Mammary epithelial cell (primary cell): ENCODE measurements at places on chromosomes 3 and 15. TPM values are rescaled to one million over a fixed set of nuclear protein-coding genes. Genes with fewer than 3 reads are reported as not detected.

GRCh38 chr3:188812198-188812597 lies 359.6 kb upstream of the TPRG1 start:
- no peak for DNase-seq

GRCh38 chr3:101996832-101997231 lies 147.5 kb downstream of the NFKBIZ start:
- DNase-seq: no peak

DNA sequence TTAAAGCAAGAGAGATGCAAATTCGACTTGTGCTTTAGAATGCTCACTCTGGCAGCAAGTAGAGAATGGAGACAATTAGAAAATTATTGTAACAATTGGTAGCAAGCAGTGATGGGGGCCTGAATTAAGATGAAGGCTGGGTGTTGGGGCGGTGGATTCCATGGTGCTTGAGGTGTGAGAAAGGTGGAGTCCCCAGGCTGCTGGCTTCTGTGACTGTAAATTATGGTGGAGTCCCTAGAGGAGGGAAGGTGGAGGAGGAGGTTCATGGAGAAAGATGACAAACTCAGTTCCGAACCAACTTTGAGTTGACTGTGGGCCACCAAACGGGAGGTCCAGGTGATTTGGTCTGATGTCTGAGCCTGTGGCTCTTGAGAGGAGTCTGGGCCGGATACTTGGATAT lies 10.7 kb upstream of the SMAD3 start:
- DNase-seq: no peak

- peak; percentile 80 for DNase-seq
Observed at GRCh38 chr15:61796056-61796455, 264.2 kb downstream of the VPS13C start.

GRCh38 chr15:89177633-89178306 lies 43.6 kb downstream of the RLBP1 start:
- peak; percentile 52 for DNase-seq

GRCh38 chr3:4222574-4223175 lies 80.5 kb upstream of the SETMAR start:
- DNase-seq: no peak

- DNase-seq: no peak
Observed at GRCh38 chr15:90354986-90355385, 2.9 kb downstream of the ZNF774 start.

DNA sequence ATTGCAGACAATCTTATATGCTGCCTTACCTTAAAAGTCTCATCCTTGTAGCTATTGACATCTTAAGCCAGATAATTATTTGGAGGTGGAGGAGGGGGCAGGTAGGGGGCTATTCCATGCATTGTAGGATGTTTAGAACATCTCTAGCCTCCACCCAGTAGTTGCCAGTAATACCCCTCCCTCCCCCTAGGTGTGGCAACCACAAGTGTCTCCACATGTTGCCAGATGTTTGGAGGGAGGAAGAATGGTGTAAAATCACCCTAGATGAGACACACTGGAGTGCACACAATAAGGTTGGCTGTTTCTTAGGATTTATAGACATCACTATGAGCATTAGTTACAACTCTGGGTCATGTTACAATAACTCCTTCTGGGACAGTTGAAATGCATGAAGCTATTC lies 27.4 kb downstream of the GORASP1 start:
- no peak for DNase-seq

DNA sequence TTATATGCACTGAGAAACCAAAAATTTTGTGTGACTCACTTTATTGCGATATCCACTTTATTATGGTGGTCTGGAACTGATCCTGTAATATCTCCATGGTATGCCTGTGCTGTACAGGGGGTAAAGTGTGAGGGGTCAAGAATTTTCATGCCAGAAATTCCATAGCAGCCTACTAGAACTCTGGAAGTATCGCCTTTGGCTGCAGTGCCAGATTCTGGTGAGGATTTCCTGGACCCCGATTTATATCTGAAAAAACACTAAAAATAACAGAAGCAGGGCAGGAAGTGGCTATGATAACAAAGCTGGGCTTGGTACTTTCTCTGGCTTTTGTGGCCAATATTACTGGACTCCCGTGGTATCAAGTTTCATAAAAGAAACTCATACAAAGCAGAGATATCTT lies 36.4 kb downstream of the CCDC80 start:
- DNase-seq: no peak

DNA sequence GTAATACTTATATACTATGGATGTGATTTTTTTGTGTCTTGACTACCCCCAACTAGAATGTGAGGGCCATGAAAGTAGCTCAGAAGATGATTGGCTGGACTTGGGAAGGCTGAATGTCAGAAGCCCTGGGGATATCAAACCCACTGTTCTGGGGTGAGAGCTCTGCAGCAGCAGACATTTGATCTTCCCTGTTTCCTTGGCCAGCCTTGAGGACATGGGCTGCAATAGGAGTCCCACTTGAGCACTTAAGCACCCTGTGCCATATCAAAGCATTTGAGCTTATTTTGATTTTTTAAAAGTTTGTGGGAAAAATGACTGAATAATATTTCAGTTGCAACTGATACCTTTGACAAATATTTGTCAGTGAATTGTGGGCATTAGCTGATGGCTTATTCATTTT lies 21.7 kb downstream of the GTF2E1 start:
- DNase-seq: no peak

DNA sequence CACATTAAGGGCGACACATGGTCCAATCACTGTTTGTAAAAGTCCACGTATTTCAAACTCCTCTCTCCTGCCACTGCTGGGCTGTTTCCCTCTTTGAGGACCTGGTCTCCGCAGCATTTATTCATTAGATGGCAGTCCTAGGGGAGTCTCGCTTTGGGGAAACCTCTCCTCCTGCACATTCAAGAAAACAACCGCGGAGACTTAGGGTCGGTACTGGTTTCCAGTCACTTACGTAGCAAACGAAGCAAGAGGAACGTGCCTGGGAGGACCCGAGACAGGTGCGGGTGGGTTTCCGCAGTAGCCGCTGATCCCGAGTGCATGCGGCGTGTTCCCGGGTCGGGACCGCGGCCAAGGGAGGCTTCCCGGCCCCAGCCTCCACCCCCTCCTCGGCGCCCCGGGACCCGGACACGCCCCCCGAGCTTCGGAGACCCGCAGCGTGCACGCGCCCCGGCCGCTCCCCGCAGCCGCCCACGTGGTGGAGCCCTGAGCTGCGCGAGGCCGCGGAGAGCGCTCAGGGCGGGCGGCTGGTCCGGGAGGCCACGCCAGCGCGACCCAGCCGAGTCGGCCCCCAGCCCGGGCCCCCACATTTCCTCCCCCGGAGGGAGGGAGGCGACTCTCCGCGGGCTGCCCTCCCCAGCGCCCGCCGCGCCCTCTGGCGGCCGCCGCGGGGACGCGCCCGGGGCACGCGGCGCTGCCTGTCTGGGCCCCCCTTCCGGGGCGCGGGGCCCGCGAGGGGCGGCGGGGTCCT lies 1.1 kb upstream of the IGF1R start:
- peak; percentile 47 for DNase-seq

DNA sequence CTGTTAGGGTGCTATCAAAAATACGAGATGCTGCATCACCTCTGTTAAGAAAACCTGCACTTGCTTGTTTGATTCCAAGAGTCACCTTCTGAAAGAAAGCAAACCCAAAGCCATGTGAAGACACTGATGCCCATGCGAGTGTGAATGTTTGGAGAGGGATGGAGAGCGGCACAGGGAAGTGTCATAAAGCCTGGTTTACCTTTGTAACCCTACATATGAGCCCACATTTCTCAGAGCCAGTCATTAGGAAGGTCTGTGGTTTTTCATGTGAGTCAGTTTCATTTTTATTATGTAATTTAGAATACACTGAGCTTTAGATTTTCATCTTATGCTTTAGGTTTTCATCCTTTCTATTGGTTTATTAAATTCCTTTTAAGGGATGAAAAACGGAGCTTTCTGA lies 896.8 kb downstream of the ROBO1 start:
- peak; percentile 55 for DNase-seq

GRCh38 chr15:28078191-28078719 lies 20.9 kb downstream of the OCA2 start:
- no peak for DNase-seq

The NLGN1 gene
- polyA plus RNA-seq: not detected

DNA sequence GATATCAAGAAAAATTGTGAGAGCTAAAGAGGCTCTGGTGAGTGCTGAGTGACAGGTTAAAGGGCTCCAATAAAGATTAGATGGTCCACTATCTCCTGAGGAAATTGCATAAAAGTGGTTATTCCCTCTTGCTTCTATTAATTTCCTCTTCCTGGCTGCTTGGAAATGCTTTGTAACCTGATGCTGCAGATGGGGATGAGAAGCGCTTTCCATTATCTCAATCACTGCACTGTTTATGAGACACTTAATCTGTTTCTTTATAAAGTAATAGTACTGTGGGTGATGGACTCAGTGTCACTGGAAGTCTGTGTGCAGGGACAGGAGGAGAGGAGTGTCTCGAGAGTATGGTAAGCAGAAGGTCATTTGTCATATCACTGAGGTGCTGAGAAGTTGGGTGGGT lies 305.3 kb downstream of the EPHB1 start:
- DNase-seq: no peak

The RBPMS2 gene
- 0.03 TPM for polyA plus RNA-seq

- DNase-seq: no peak
Observed at GRCh38 chr3:51739110-51739509, 32.2 kb downstream of the GRM2 start.

DNA sequence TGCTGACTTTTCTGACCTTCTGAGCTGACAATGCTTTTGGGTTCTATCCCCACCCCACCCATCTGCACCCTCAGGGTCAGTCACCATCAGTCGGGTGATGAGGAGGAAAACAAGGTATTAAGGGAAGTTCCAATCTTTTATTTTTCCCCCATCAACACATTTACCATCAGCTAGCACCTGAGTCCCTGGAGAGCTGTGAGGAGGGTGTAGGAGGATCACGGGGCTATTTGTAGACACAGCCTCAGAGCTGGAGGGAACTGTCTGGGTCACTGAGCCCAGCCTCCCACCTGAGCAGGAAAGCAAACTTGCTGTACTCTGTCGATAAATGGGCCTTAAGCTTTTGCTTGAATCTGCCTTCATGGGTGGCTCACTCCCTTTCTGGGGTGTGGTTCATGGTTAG lies 24.8 kb upstream of the ZFAND6 start:
- DNase-seq: no peak

The PSMD2 gene
- polyA plus RNA-seq: 485 TPM

- DNase-seq: peak; percentile 87
Observed at GRCh38 chr3:171286580-171287249, 173.5 kb downstream of the TNIK start.

The SH2D7 gene
- not detected for polyA plus RNA-seq

- DNase-seq: no peak
Observed at GRCh38 chr3:128767094-128767750, 41.2 kb downstream of the RAB7A start.

DNA sequence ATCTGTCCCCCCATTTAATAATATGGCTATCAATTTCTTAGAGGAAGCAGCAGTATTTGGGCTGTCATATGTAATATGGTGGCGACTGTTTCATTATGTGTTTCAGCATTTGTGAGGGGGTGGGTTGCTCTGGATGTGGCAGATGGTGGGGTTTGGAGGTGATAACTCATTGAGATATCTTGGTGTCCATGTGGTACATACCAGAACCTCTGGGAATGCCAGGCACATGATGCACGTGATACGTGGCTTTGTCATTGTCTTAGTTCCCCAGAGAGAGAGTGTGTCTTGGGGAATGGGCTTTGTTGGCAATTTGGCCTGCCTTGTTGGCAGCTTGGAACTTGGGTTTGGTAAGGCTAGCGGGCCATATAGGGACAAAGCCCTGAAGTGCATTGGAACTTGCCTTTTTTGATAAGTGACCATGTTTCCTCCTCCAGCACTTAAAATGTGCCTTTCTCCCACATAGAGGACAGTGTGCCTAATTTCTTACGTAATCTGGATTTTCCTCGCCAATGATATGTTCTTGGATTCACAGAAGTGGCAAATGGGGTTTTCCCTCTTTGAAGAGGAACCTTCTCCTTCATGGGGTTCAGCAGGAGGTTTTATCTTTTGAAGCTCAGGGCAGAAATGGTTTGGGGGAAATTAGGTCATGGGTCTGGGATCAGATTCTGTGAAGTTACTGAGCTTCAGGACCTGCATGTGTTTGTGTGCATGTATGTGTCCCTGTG lies 79.5 kb downstream of the DNASE1L3 start:
- DNase-seq: no peak

DNA sequence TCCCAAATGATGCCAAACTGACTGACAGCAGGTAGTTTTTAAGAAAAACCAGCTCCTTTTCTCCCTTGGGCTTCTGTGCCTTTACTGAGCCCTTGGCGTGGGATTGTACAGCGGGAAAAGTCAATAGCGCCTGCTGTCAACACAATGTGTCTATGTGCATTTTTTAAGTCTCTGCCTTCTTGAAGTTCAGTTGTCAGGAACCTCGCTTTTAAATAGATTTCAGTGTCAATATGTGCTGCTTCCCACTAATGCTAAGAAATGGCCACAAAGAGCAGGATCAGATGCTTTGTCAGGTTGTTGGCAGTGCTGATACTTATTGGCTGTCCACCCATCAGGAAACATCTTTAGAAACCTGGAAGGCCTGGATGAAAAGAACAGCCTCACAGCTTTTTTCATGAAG lies 424.4 kb downstream of the C3orf38 start:
- no peak for DNase-seq

GRCh38 chr3:29381595-29381994 lies 100.7 kb downstream of the RBMS3 start:
- DNase-seq: no peak

DNA sequence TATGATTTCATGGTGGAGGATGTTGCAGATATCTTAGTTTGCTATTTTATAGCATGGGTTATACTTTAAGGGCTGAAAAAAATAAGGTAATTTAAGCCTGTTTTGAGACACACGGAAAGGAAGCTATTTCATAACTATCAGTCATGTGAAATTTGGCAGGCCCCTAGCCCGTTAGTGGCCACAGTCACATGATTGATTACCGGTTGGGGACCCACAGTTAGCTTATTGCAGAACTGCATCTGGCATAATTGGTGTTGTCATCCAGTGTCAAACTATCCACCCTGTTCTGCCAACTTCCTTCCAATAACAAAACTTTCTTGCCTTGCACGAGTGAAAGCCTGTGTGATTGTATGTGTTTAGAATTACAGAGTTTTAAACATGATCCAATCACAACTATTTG lies 35.2 kb downstream of the FNDC3B start:
- DNase-seq: no peak

The FRMD4B gene
- polyA plus RNA-seq: 26.5 TPM

The CPB1 gene
- polyA plus RNA-seq: not detected

The CHRM5 gene
- 0.02 TPM for polyA plus RNA-seq

- no peak for DNase-seq
Observed at GRCh38 chr3:157930000-157930780, 176.0 kb downstream of the SHOX2 start.

GRCh38 chr15:40790718-40791117 lies 16.2 kb upstream of the ZFYVE19 start:
- peak; percentile 24 for DNase-seq

- DNase-seq: no peak
Observed at GRCh38 chr3:51794206-51794605, 15.2 kb upstream of the IQCF6 start.
